ENCODE measurements at places on chromosomes 5 and 9.
A peak's percentile ranks its signal among the peaks of the same experiment; 100 is the strongest.

- DNase-seq, result no peak
These were observed 123.2 kb downstream of the SPOCK1 start for GRCh38 chr5:137375741-137376526.

- no peak for DNase-seq
These were observed 57.5 kb downstream of the DAB2IP start for GRCh38 chr9:121708768-121709488.

DNA sequence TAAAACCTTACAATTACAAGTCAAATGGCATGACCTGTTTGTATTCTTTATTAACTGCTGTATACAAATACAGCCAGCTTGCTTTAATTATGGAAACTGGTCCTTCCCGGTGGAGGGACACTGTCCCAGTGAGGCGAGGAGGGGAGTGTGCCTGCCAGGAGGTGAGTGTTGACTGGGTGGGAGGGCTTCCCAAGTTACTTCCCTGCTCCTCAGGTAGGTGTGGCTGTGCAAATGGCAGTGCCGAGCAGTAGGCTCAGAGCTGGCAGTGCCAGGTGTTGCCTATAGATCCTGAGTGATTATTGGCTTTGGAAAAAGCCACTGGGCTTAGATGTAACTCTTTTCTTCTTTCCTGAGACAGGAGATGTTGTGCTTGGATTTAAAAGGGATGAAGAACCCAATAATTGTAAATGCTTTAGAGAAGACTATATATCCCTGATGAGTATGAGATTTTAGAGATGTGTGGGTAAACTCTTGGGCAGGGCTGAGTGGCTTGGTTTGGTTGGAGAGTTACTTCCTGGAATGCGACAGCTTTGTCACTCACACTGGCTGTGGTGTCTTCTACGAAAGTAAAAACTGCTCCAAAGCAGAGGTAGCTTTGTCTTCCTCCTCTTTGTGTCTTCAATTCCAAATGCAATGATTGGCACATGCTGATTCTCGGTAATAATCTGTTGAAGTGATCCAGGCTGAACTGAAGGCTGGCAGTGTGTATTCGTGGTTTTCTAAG lies 43.7 kb downstream of the GLRX start:
- DNase-seq, result no peak

GRCh38 chr5:131682175-131682574 lies 47.1 kb upstream of the RAPGEF6 start:
- no peak for DNase-seq

DNA sequence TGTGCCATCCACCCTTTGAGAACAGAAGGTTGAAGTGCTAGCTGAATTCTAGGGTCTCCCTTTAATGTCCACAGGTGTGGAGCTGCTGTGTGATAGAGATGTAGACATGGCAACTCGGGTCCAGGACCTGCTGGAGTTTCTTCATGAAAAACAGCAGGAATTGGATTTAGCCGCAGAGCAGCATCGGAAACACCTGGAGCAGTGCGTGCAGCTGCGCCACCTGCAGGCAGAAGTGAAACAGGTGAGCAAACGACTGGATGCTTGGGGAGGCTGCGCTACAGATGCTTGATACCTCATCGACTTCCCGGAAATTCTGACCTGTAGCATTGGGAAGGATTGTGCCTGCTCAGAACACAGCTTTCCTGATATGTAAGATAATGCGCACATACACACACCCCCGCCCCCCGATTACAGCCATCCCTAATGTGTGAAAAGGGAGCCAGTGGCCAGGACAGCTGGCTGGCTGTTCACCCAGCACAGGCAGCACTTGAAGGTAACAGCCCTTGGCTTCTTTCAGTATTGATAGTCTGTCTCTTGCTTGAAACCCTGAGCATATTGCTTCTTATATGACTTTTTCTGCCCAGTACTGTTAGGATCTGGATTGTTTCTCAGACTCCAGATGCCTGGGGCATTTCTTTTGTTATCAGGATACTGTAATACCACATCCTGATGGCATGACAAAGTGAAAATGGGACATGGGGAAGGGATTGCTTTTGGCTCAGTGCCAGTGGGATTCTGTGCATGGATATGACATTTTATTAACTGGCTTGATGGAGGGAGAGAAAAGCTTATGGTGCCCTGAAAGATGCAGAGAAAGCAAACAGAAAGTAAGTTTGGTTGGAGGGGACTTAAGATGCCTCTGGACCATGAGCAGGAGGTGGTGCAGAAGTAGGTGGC lies 216.8 kb upstream of the OTULINL start:
- no peak for DNase-seq

- DNase-seq, result no peak
These were observed 950 bp upstream of the MSH3 start for GRCh38 chr5:80653502-80653901.

- DNase-seq, result peak; percentile 52
These were observed 2.7 kb upstream of the HSPA4 start for GRCh38 chr5:133048993-133049725.

DNA sequence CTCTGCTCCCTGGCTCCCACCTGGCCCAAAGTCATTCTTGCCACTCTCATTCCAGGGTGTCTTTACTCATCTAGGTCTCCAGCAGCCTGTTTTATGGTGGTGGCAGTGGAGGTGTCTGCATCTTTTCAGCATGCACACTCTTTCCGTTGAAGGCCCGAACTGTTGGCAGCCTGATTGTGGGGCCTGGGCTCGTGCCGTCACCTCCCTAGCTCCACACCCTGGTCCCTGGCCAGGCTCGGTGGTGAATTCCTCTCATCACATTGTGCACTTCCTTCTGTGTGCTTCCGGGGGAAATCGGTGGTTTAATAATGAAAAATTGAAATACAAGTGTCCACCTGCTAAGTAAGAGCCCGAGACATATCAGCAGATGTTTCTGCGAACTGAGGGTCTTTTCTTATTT lies 214.3 kb downstream of the TRIO start:
- DNase-seq, result no peak

- DNase-seq, result peak; percentile 76
These were observed at the start of gene BASP1 for GRCh38 chr5:17217493-17218352. TSS of gene BASP1 (plus strand) at chr5:17217631. CDS start at chr5:17275217, 57,586 bp downstream.

GRCh38 chr9:87089929-87090328 lies 142.6 kb upstream of the GAS1 start:
- DNase-seq, result no peak

DNA sequence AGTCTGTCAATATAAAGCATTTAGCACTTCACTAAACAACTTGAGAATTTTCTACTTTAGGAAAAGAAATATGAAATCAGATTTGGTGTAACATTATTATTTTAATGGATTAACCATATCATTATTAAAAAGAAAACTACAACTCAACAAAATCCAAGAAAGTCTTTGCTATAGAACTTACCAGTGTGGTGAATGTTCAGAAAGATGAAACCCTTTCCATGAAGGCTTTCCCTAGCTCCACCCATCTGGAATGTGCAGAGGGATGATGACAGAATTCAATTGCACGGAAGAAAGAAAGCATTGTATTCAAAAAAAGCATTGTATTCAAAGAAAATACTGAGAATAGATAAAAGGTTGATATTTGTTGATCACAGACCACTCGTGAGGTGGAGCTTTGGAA lies 328.6 kb upstream of the NUDT12 start:
- no peak for DNase-seq

DNA sequence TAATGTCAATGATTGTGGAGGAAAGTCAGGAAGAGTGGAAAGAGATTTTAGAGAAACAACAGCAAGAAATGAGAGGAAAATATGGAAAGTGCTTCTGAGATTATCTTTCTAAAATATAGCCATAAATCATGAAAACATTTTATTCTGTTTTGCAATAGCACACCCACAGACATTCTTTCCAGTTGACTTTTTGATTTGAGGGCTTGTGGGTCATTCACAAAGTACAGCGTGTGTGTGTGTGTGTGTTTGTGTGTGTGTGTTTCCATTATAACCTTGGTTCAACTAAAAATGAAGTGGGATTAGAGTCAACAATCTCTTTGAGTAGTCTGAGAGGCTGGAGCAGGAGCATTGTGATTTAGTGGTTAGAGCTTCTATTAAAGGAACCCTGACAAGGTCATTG lies 116.6 kb upstream of the GAS1 start:
- DNase-seq, result no peak

DNA sequence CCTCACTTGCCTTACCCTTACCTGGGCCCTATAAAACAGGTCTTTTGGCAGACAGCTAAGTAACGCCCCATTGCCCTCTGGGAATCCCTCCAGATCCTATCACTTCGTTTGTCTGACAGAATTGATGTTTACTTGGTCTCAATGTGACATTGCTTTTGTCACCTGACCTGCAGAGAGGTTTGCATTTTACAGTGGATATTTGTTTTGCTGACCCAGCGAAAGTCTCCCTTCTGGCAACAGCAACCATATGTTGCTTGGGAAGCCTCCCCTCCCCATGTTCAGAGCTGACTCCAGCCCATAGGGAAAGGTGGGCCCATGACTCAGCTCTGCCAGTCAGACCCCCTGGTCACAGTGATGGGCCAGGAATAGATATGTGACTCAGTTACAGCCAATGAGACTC lies 54.0 kb upstream of the LARP1 start:
- no peak for DNase-seq

DNA sequence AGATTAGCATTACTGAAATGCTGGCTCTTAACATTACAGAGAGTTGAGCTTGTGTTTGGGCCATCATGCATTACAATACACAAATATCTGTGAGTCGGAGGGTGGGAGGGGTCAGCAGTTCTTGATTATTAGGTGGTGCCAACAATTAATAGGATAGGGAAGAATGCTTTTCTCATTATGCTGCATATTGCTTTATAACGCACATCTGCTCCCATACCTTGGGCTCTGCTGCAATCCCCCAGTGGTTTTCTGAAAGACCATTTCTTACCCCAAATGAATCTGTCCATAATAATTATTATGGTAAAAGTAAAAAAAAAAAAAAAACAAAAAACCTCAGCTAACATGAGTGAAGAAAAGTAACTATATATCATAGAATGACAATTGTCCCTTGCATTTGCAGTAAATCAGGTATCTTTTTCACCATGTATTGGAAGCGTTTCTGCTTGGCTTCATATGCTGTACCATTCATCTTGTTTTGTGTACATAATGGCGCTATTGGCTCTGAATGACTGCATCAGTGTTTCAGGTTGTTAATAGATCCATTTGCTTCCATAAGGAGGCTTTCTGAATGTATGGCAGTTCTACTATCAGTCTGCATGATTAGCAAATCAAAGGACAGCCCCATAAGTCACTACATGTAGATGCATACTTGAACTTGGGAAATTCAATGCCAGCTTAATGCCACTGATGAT lies 75.9 kb downstream of the CAVIN4 start:
- DNase-seq, result no peak

GRCh38 chr9:96726946-96727345 lies 50.9 kb downstream of the ZNF510 start:
- no peak for DNase-seq

DNA sequence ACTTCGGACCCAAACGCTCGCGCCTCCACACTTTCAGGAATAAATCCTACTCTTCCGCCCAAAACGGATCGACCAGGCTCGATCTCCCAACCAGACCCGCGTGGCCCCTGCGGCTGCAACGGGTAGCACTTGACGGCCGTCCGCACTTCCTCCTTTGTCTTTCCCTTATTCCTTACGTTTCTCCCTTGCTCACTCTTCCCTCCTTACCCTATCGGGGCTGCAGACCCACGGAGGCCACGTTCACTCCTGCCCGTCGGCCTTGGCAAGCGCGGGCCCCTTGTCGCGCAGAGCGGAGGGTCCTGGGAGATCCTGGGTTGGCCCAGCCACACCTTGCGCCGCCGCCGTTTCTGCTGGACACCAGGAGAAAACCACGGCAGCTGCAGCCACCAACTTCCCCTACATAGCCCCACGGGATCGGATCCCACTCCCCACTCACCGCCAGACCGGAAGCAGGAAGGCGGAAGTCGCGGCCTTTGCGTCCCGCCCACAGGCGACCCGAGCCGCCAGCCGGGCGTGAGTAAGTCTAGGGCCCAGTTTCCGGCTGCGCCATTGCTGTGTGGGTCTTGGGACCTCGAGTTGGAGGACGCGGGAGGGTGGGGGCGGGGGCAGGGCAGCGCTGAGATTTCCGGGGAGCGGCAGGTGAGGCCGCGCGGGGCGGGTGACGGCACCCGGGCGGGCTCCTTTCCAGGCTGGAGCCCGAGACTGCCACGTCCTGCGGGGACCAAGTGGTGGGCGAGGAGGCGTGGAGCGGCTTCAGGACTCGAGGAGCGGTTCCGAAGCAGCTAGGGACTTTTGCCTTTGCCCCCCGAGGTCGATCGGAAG lies at the start of gene SMIM15:
Gene SMIM15 (minus strand): TSS at position 459 of the 822 bp plus-strand sequence. CDS start 2,297 bp downstream, outside the sequence.
- peak; percentile 82 for DNase-seq

GRCh38 chr9:94868464-94868863 lies 142.0 kb downstream of the AOPEP start:
- no peak for DNase-seq

DNA sequence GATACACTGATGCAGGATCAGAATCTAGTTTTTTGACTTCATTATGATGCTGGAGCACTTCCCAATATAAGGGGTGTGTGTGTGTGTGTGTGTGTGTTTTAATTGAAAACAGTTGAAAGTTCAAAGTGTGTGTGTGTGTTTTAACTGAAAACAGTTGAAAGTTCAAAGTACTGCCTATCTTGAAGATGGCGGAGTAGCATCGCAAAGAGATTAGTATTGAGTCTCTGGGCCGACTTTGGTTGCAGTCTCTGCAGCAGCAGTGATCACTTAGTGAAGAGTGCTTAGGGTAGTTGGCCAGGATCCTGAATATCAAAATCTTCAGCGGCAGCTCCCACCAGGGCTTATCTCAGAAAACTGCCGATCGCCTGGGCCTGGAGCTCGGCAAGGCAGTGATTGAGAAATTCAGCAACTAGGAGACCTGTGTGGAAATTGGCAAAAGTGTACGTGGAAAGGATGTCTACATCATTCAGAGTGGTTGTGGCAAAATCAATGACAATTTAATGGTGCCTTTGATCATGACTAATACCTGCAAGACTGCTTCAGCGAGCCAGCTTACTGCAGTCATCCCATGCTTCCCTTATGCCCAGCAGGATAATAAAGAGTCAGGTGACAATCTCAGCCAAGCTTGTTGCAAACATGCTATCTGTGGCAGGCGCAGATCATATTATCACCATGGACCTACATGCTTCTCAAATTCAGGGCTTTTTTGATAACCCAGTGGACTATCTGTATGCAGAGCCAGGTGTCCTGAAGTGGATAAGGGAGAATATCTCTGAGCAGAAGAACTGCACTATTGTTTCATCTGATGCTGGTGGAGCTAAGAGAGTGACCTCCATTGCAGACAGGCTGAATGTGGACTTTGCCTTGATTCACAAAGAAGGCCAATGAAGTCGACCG lies 7.3 kb upstream of the SCAI start:
- DNase-seq, result no peak

GRCh38 chr9:80699511-80699998 lies 989.8 kb downstream of the TLE1 start:
- DNase-seq, result peak; percentile 18

DNA sequence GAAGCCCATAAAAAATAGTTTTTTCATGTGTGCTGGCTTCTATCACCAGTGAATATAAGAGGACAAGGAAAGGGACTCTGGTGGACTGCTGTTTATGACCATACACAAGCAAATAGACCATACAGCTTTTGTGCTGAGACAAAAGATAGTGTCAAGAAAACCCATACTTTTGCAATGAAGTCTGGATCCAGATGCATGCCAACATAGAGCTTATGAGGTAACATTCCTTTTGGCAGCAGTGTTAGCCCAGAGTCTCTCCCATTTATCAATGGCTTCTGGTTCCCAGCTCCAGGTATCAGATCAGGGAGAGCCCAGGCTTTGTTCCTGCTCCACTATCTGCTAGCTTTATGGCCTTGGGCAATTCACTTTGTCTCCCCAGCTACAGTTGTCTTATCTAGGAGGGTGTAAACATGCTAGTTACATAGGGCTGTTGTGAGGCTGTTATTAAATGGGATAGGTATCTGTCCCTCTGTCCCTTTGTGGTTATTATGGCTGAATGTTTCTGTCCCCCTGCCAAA lies 55.6 kb downstream of the CCDC192 start:
- no peak for DNase-seq

- DNase-seq, result no peak
These were observed 1.6 kb downstream of the FBLL1 start for GRCh38 chr5:168530621-168531150.

- no peak for DNase-seq
These were observed 98.4 kb downstream of the FNBP1 start for GRCh38 chr9:129944506-129945116.

Data from hepatic stellate cell (primary cell).